ENCODE measurements at places on chromosomes 12 and 14. TPM values are rescaled to one million over a fixed set of nuclear protein-coding genes. Genes with fewer than 3 reads are reported as not detected.

The NEUROD4 gene
- not detected for total RNA-seq

The CLEC2A gene
- total RNA-seq = not detected

The SLC7A8 gene
- 0.69 TPM for total RNA-seq

The PRKD1 gene
- total RNA-seq = 2.6 TPM

The GUCY2C gene
- 0.06 TPM for total RNA-seq

The SLC6A12 gene
- 1.0 TPM for total RNA-seq

The ETFBKMT gene
- 0.68 TPM for total RNA-seq

The ABCC9 gene
- not detected for total RNA-seq

The TAPBPL gene
- total RNA-seq = 4.5 TPM

The SLC17A8 gene
- not detected for total RNA-seq

The RERGL gene
- not detected for total RNA-seq

The SERPINA9 gene
- 0.13 TPM for total RNA-seq

The LRTM2 gene
- total RNA-seq = not detected

The RNFT2 gene
- total RNA-seq = 1.9 TPM

The MYF6 gene
- total RNA-seq = not detected

The WNT1 gene
- total RNA-seq = not detected

The RNASE2 gene
- total RNA-seq = not detected

The ZDHHC22 gene
- 0.30 TPM for total RNA-seq

The KCNC2 gene
- total RNA-seq = not detected

The CLEC4E gene
- total RNA-seq = 0.38 TPM

The HAL gene
- 0.10 TPM for total RNA-seq

The MMP17 gene
- total RNA-seq = 13.3 TPM

The ERGIC2 gene
- total RNA-seq = 70.7 TPM

The KRT4 gene
- total RNA-seq = 4.0 TPM

The MTRFR gene
- total RNA-seq = 15.7 TPM

The EFS gene
- total RNA-seq = not detected

The RSRC2 gene
- 68.5 TPM for total RNA-seq

The TAS2R42 gene
- not detected for total RNA-seq

The RNASE3 gene
- total RNA-seq = not detected

The KLRG1 gene
- 2.3 TPM for total RNA-seq

The BBS10 gene
- total RNA-seq = 5.8 TPM

The HEATR5A gene
- total RNA-seq = 26.7 TPM

The TAS2R30 gene
- total RNA-seq = not detected

The MDGA2 gene
- total RNA-seq = not detected

The RHOJ gene
- not detected for total RNA-seq

The CLEC9A gene
- not detected for total RNA-seq

The KRT71 gene
- total RNA-seq = not detected

The PIP4P1 gene
- total RNA-seq = 37.0 TPM

The CLEC6A gene
- total RNA-seq = not detected

The TMEM119 gene
- total RNA-seq = 0.14 TPM
